ENCODE measurements at places on chromosomes 3 and 15.

DNA sequence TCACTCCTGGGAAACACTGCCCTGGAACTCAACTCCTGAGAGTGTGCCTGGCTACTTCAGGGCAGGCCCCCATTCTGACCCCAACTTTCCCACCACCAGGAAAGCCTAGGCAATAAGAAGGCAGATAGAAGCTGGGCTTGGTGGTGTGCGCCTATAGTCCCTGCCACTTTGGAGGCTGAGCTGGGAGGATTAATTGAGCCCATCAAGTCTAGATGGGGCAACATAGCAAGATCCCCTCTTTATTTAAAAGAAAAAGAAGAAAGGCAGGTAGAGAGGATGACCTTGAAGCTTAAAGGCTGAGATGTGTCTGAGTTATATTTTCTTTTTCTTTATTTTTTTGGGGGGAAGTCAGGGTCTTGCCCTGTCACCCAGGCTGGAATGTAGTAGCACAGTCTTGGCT is 4.2 kb upstream of the RBPMS2 start:
- no peak for DNase-seq

GRCh38 chr3:17456650-17457049 is 285.8 kb downstream of the TBC1D5 start:
- no peak for DNase-seq

GRCh38 chr3:128079823-128080222 is 27.6 kb downstream of the SEC61A1 start:
- no peak for DNase-seq

- no peak for DNase-seq
Observed at GRCh38 chr3:106678657-106679390, 698.4 kb upstream of the CCDC54 start.

GRCh38 chr3:127608362-127608718 is 10.1 kb downstream of the MCM2 start:
- peak; percentile 52 for DNase-seq

DNA sequence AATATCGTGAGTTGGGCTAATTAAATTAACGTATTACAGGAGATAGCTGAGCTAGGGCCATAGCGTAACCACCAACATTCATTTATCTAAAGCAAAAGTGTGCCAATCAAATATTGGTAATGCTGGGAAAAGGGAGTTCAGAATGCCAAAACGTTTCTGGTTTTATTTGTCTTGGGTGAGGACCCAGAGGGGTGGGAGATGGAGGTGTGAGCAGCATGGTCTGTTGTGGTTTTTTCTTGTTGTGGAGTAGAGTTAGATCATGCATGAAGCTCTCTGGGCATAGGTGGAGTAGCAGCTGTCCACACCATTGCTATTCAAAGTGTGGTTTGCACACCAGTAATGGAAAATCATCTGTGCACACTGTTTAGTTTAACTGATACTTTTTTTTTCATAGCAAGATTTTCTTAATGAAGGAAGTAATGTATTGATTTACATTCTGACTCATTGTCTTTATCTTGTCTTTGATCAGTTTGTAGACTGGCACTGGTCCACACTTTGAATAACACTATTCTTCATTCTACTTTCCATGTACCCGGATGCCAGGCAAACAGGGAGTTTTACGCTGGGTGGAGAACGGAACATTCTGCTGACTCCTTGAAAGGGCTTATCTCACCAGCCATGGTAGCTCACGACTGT is 50.8 kb upstream of the CRTC3 start:
- DNase-seq: no peak

DNA sequence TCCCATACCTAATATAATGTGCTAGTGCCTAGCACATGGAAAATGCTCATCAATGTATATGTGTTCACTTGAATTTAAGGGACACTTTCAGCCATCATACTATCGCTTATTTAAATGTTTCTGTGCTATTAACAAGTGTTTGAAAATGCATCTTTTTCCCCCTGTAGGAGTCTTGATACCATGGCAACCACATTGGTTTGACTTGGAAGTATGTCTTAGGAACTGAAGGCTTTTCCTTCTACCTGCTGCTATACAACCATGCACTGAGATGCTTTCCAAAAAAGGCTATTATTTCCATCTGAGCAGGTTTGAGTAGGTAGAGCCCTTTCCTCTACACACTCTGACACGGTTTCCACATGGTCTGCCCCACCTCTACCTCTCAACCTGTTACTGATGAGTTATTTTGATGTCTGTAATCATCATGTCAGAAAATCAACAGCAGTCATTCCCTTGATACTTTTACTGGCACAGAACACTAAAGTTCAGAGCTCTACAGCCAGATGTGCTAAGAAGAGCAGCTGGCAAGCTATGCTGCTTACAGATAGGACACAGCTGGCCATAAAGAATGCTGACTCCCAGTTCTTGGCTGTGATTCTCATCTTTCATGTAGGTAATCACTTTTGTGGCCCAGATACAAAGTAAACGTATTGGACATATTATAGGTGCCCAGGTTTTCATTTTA is 59.3 kb downstream of the RYR3 start:
- peak; percentile 56 for DNase-seq

GRCh38 chr15:88684345-88684744 is 45.5 kb downstream of the ISG20 start:
- DNase-seq: no peak

DNA sequence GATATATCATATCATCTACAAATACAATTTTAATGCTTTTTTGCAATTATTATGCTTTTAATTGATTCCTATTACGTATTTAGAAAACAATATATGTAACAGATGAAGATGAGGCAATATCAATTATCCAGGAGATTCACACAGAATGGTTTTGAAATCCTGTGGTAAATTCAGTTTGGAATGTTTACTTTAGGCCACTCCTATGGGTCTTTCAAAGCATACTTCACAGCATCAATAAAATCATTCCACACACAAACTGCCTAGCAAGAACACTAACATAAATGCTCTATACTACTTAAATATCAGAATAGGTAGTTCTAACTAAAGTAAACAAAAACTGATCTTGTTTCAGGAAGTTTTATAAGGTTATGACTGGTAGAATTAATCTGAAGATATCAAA is 90.5 kb downstream of the FAM227B start:
- DNase-seq: no peak

GRCh38 chr15:58521293-58521991 is 89.7 kb downstream of the LIPC start:
- DNase-seq: no peak

GRCh38 chr3:111967068-111967467 is 11.8 kb upstream of the ABHD10 start:
- no peak for DNase-seq

GRCh38 chr3:37139567-37140052 is 34.8 kb downstream of the LRRFIP2 start:
- DNase-seq: no peak

DNA sequence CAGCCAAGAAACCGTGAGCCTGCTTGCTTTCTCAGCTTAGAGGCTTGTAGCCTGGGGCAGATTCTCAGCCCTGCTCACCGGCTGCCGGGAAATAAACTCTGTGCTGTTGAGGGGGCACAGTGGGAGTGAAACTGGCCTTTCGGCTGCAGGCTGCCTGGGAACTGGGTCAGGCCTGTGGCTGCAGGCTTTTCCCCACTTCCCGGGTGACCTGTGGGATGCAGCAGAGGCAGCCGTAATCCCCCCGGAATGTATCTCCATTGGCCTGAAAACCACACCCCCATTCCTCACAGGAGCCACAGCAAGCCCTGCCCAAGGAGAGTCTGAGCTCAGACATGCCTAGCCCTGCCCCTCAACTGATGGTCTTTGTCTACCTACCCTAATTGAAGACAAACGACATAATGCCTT is 110.9 kb downstream of the STXBP5L start:
- peak; percentile 1 for DNase-seq

GRCh38 chr15:71807691-71808091 is 2.7 kb upstream of the NR2E3 start:
- peak; percentile 65 for DNase-seq

DNA sequence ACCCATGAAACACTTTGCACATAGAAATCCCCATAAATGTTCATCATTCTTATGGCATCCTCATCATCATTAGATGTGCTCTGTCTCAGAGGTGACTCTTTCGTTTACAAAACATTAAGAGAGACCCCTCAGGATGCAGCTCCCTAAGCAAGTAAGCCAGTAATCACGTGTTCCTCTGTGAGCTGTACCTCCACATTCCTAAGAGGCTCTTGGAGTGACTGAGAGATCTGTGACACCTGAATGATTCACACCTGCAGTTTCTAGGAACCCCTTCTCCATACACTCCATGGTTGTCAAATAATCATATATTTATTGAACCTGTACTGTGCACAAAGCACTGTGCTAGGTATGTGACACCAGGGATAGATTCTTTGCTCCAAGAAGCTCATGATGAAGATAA is 602.4 kb downstream of the UNC13C start:
- no peak for DNase-seq

GRCh38 chr3:48656841-48657281 is 5.8 kb downstream of the CELSR3 start:
- DNase-seq: no peak

DNA sequence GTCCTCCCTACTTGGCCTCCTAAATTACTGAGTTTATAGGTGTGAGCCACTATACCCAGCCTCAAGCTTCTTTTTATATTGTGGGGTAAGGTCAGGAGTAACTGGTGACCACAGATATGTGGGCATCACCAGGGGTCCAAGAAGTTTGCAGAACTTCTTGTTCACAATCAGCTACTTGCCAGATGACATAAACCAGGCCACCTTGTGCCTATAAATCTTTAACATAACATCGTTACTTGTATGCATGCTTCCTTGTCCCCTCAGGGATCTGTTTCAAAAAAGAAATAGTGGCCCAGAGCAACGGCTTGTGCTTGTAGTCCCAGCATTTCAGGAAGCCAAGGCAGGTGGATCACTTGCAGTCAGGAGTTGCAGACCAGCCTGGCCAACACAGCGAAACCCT is 115.1 kb upstream of the FAM174B start:
- no peak for DNase-seq

DNA sequence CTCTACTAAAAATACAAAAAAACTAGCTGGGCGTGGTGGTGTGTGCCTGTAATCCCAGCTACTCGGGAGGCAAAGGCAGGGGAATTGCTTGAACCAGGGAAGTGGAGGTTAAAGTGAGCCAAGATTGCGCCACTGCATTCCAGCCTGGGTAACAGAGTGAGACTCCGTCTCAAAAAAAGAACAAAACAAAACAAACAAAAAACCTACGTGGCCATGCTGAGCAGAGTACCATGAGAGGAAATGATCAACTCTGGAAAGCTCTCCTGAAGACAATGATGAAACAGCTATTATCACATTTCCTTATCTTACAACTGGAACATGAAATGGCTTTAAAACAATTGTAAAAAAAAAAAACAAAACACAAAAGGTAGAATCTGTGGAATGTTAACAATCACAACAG is 75.2 kb downstream of the CHSY1 start:
- DNase-seq: no peak

DNA sequence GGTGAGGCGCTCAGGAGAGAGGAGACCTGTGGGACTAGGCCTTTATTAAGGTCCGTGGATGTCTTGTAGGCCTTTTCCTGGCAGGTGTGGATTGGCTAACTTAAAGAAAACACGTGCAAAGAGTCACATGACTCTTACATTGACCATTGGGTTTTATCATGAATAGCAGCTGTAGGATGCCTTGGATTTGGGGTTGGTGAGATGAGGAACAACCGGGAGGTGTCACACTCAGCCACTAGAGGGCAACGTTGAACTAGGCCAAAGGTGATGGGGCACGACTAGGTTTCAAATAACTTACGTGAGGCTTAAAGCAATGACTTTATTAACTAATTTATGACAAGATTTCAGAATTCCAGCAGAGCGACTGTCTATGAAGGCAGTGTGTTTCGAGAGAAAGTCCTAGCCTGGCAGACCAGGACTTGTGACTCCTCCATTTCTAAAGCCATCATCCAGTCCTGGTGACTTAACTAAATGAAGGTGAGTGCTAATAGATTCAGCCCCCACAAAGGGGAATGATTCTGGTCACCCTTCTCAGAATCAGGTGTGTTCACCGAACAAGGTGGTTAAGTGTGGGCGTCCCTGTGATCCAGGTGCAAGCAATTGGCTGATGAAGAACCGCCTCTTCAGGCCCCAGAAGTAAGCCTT is 345.6 kb downstream of the MCTP2 start:
- DNase-seq: peak; percentile 20

GRCh38 chr3:69273896-69274295 is 112.0 kb downstream of the FRMD4B start:
- no peak for DNase-seq

- DNase-seq: peak; percentile 45
Observed at GRCh38 chr3:178103140-178103539, 433.1 kb upstream of the KCNMB2 start.

DNA sequence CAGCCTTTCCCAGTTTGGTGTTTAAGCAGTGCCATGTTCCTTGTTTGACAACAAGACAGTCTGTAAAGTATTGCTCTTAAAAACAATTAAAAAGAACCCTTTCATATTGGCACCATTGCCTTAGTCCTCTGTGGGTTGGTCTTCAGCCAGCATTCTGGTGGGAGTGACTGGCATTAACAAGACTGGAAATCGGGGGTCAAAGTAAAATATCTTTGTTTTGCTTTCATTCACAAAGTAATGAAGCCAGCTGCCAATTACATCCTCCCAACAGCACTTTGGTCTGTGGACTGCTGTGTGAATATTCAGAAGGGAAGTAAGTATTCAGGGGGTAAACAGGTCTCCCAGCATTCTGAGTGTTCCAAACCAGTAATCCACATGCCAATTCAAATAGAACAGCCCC is 8.3 kb upstream of the VILL start:
- DNase-seq: no peak

DNA sequence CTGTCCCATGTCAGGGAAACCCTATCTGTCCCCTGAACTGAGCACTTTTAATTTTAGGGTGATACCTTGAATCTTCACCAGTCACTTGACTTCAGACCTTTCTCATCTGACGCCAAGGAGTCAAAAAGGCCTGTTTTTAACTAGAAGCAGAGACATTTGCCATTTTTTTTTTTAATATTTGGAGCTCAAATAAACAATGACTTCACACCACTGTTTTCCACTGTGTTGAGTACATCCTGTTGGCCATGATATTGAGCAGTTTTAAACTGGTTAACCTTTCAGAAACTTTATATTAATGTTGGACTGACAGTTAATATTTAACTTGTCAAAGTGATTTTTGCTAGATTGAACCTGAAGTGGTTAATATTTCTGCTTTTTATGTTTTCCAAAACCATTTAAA is 28.2 kb downstream of the DAG1 start:
- DNase-seq: no peak

DNA sequence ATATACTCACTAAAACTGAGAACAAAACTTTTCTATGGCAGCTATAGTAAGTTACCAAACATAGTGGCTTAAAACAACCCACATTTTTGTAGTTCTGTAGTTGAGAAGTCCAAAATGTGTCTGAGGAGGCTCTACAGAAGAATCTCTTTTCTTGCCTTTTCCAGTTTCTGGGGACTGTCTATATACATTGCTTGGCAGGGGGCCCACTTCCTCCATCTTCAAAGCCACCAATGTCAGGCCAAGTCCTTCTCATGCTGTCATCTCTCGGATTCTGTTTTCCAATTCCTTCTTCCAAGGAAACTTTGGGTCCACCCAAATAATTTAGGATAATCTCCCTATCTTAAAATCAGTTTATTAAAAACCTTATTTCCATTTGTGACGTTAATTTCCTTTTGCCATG is 92.7 kb downstream of the DLG1 start:
- no peak for DNase-seq

- DNase-seq: peak; percentile 31
Observed at GRCh38 chr3:183394150-183394549, 34.3 kb downstream of the MCF2L2 start.
